Stimulated activated CD8-positive, alpha-beta memory T cell treated with anti-CD3 and anti-CD28 coated beads, Interleukin-4, amount 100 ng/mL, for 1 hour (primary cell): ENCODE measurements at places on chromosomes 12 and 14.

DNA sequence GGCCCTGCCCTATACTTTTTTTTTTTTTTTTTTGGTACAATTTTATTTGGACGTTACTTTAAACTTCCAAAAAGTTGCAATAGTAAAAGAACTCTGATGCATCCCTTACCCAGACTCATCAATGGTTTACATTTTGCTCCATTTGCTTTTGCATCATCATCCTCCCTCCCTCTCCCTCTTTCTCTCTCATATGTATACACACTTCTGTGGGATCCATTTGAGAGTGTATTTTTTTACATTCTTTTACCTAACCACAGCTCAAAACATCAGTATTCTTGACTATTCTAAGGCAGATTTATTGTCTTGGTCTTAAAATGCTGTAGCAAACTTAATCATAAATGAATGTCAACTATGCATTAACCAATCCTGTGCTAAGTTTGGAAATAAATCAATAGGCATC, 111.6 kb downstream of the PRICKLE1 start:
- DNase-seq, result no peak

GRCh38 chr12:2893007-2893406, 2.3 kb downstream of the TULP3 start:
- DNase-seq, result no peak

DNA sequence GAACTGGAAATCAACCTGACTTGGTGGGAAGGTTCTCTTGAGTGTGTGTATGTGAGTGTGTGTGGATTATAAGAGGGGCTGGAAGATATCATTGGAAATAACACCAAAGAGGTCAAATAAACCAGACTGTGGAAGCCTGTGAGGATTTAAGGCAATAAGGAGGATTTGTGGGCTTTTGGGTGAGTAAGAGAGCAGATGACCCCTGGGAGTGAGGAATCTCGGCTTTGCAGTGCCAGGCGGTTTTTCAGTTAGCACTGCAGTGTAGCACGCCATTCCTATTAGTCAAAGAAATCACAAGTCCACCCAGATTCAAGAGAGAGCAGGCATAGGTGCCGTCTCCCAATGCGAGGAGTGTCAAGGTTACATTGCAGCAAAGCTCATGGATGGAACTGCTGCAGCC, 63.3 kb downstream of the CALM1 start:
- no peak for DNase-seq

DNA sequence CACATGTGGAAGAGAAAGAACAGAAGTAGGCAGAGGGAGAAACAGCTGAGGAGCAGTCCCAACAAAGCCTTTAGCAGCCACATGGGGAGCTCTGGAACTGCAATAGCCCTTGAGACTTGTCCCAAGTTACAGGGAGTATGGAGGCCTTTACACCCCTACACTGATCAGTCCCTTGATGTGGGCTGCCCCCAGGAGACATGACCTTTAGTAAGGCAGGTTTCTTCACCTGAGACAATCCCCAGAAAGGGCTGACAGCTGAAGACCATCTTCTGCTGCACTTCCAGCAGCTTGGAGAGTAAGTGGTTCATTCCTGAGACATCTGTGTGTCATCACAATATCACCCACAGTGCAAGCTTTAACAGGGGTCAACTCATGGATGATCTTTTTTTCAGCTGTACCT, 8.6 kb upstream of the SNAPC1 start:
- no peak for DNase-seq

GRCh38 chr12:96294831-96295230, 100.7 kb downstream of the ELK3 start:
- DNase-seq, result no peak
